ENCODE measurements at places on chromosomes 16 and 17.

DNA sequence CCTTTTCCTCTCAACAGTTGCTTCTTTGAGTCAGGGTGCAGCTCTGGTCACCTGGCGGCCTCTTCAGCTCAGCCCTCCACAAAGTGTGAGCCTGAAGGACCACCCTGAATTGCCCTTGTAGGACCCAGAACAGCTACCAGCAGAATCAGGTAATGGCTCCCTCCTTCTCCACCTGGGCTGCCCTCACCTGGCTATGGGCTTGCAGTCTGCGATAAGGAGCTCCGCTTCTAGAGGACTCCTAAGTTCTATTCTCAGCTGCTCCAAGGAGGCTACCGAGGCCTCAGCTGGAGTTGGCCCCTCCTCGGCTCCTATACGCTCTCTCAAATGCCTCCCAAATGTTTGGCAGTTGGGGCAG is 13.4 kb downstream of the SMIM5 start:
- DNase-seq: no peak

DNA sequence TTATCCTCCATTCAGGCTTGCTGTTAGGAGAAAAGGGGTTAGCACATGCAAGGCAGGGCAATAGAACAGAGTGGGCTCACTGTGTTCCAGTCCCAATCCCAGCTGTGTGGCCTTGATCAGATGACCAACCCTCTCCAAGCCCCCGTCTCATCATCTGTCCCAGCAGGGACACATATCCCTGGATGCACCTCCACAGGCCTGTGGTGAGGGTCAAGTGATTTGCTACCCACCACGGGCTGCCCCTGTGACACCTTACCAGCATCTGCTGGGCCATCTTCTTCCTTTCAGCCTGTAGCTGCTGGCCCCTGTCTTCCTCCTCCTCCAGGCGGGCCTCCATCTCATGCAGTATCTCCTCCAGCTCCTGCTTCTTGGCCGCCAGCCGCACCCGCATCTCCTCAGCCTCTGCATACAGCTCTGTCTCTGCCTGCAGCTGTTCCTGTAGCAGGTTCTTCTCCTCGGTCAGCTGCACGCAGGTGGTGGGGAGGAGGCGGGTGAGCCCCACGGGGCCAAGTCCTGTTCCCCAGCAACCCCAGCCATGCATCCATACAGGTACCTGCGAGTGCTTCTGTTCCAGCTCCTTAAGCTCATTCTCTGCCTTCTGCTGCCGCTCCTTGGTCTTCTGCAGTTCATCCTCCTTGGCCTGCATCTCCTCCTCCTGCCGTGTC is 91.3 kb downstream of the NDE1 start:
- no peak for DNase-seq

GRCh38 chr16:66574531-66574930 is 4.7 kb upstream of the CMTM2 start:
- no peak for DNase-seq

DNA sequence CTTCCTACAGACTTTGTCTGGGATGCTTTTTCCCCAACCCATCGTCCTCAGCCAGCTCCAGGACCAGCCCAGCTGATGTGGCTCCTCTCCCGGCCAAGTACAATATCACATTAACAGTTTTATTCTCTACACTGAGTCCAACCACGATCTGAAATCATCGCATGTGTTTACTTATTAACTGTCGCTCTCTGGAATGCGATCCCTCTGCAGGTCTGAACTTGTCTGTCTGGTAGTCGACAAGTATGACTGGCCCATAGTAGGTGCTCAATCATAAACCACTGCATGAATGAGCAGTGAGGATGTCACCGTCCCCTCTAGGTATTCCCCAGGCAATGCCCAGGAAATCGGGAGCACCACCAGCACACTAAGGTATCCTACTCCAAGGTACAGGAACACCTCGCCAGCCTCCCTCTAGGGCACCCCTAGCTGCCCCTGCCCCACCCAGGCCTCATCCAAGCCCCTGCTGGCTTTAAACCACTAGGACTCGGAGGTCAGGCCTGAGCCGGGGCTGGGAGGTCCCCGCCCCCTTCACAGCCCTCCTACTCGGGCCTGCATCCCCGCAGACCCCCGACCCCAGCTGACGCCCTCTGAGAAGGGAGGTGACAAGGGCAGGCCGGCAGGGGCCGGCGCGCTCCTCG is 27.7 kb downstream of the RTN4RL1 start:
- no peak for DNase-seq

DNA sequence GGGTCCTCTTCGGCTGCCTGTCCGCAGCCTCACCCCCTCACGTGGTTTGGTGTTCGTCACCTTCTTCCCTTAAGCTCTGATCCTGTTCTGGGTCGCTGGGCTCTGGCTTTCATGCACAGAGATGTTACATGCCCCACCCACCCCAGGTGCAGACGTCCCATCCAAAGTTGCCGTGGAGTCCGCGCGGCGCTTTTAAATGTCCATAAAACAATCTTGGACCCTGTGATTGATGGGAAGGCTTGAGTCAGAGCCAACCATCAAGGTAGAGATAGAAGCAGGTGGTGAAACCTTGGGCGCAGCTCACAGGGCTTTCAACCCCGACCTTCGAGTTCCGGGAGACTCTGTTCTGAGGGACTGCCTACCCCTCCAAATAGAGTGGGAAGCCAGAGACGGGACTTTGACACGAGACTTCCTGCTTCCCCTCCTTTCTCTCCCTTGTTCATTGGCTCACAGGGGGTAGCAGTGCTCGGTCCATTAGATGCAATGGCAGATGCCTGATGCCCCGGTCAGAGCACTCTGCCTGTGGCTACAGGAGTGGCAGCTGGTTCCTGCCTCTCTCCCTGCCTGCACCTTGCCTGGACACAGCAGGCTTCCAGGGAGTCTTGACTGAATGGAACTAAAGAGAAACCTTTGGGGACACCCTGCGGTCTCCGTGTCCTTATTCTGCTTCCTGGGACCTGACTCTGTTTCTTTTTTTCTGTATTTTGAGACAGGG is 4.0 kb downstream of the ENGASE start:
- no peak for DNase-seq

All from AG04449 (cell line).